ENCODE measurements at places on chromosomes 2 and 18.

- no peak for DNase-seq
Measured at GRCh38 chr2:10333247-10333613, 30.5 kb downstream of the HPCAL1 start.

DNA sequence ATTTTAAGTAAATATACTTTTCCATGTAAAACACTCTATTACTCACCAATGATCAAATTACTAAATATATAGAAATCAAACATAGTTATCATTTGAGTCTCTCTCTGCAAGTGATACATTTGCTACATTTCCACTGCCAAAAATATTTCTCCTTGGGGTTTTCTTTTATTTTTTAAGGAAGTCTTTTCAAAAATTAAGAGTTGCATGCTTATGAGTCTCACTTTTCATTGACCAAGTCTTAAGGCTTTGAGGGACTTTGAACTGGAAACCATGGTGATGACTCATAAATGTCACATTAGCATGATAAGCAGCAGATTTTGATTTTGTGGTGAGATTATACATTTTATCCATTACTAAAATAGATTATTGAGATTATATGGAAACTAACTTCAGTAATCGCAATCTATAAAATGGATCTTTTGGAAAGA is 152.9 kb downstream of the FAM124B start:
- no peak for DNase-seq

- DNase-seq, result peak; percentile 79
Measured at GRCh38 chr2:70656421-70657010, 102.9 kb upstream of the TGFA start.

- no peak for DNase-seq
Measured at GRCh38 chr2:12929758-12930157, 213.0 kb downstream of the TRIB2 start.

DNA sequence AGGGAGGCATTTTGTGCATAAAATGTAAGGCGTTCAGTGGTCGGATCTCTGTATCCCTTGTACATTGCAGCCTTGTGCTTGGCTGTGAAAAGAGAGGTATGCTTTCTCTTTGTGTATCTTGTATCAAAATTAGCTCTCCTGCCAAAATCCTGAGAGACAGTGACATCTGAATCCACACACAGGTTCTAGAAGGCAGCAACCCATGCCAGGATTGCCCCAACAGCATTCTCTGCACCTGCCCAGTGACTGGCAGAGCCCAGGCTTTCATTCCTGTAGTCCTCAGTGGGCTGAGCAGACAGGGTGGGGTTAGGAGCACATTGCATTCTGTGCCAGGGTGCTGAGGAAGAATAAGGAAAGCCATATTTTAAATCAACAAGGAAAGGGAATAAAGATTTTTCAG is 740.3 kb upstream of the RAB6C start:
- DNase-seq, result no peak

GRCh38 chr18:7733642-7734041 is 166.5 kb downstream of the PTPRM start:
- no peak for DNase-seq

DNA sequence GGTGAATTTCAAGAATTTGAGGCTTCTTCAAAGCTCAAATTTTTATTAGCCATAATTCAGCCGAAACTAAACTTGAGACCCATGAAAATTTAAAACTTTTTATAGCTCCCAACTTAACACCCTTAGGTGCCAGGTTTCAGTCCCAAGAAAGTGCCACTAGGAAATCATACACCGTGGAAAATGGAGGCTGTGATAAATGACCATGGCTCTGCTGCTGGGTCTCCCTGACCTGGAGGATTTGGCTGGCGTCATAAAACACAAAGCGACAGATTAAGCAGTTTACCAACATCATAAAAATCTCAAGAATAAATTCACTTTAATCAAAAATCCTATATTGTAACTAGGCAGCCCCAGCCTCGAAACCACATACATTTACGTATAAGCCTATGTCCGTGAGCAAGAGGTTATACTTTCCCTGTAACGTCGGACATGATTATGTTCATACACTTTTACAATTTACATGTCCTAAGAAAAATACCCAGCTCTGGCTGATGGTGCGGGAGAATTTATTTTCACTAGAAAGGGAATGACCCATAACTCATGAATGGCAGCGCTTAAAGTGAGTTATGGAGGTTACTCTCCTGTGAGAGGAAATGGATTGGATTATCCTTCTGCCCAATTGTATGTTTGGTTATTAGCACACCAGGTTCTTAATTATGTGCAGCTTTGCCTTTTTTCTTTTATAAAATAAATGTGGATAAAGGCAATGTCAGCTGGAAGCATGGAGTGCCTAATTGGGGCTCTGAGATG is 329.4 kb downstream of the AGPS start:
- DNase-seq, result no peak

- no peak for DNase-seq
Measured at GRCh38 chr2:46332686-46333281, 35.6 kb downstream of the EPAS1 start.

DNA sequence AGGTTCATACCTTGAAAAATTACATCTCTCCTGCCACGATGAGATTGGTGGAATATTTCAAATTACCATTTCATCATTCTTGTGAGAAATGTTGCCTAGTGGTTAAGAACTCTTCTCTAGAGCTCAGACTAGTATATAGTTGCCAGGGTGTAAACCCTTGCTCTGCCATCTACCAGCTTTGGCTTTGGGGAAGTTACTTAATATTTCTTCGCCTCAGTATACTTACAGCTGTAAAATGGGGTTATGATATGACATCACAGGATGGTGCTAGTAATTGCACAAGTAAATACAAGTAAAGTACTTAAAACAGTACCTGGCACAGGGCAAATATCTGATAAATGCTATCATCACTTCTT is 1.5 kb downstream of the SPOPL start:
- peak; percentile 45 for DNase-seq

DNA sequence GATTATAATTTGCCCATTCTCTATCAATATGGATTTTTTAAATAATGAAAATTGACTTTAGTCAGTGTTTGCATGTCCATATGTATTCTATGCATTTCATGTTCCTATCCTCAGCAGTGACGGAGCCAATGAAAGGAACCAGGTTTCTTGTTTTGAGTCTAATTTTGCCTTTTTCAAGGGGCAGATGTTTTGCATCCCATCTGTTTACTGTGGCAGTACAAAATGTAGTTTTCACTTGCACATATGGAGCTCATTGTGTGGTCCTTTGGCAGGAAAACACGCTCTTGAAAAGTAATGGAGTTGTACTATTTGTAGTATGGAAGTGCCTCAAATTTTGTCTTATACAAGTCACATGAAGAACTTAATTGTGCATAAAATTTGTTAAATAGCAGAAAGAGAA is 127.8 kb downstream of the AGPS start:
- no peak for DNase-seq

- no peak for DNase-seq
Measured at GRCh38 chr2:203654826-203655225, 51.6 kb upstream of the CD28 start.

DNA sequence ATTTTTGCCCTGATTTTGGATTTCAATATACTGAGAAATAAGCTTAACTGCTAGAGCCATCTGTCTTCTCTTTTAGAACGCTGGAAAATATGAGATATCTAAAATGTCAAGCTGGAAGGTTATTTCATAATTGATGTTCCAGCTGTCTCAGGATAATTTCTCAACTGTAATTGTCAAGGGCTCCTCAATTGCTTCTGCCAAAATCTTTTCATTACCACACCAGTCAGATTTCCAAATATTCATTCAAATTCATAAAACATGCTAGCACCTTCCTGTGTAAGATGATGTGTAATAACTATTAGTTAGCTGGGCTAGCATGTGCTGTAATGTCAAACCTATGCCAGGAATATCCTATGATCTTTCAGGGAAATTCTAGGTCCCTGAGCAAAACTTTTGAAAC is 88.1 kb downstream of the TNFRSF11A start:
- DNase-seq, result no peak

GRCh38 chr2:177405029-177405692 is 12.6 kb downstream of the AGPS start:
- no peak for DNase-seq

- no peak for DNase-seq
Measured at GRCh38 chr2:191544461-191545062, 133.4 kb upstream of the NABP1 start.

GRCh38 chr2:65070172-65070830 is 14.1 kb downstream of the CEP68 start:
- no peak for DNase-seq

GRCh38 chr2:8028036-8028435 is 653.8 kb upstream of the ID2 start:
- DNase-seq, result no peak

GRCh38 chr2:64399521-64399920 is 54.4 kb upstream of the LGALSL start:
- no peak for DNase-seq

GRCh38 chr18:38756436-38756835 is 1190.8 kb upstream of the CELF4 start:
- no peak for DNase-seq

GRCh38 chr18:50805732-50806131 is 14.1 kb downstream of the MRO start:
- DNase-seq, result no peak

- no peak for DNase-seq
Measured at GRCh38 chr2:120990451-120990871, 254.8 kb downstream of the GLI2 start.

GRCh38 chr18:73563901-73564472 is 583.6 kb downstream of the FBXO15 start:
- no peak for DNase-seq

- DNase-seq, result no peak
Measured at GRCh38 chr2:188884517-188884916, 89.7 kb upstream of the COL3A1 start.

- DNase-seq, result no peak
Measured at GRCh38 chr2:1088940-1089339, 138.3 kb downstream of the SNTG2 start.

DNA sequence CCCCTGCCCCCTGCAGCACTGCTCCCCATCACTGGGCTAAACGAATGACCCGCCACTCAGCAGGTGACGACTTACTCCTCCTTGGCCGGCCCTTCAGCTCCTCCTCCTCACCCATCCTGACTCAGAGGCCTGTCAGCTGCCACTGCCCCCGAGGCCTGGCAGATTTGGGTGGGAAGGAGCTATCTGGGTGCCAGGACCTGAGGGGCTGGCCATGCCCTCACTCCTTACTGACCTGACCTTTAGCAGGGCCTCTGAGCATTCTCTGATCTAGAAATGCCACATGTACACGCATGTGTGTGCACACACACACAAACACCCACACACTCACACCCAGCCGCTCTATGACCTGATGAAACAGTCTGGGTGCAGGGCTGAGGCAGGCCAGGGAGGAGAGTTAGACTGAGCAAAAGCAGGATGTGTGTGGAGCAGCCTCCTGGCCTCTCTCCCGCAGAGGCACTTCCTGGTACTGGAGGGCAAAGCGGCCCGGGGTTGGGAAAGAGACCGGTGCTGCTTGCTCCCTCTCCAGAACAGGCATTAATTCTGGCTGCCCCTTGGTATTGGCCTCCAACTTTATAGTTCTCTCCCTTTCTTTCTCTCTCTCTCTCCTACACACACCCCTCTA is 68.0 kb downstream of the ZFP36L2 start:
- DNase-seq, result no peak

GRCh38 chr18:74334242-74334893 is 18.7 kb downstream of the C18orf63 start:
- no peak for DNase-seq

DNA sequence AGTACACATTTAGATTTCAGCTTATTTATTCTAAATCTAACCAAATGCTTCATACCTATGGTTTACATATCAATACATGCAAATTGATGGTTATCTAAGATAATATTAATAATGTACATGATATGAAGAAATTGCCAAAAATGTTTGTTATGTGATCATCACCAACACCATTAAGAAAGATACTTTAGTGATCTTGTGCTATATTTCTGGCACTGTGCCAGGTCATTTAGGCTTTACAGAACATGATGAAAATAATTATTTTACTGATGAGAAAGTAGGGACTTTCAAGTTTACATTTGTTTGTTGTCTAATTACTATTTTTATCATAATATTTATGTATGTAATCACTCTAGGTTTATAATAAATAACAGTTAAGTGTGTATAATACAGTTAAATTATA is 158.3 kb downstream of the GULP1 start:
- DNase-seq, result no peak

DNA sequence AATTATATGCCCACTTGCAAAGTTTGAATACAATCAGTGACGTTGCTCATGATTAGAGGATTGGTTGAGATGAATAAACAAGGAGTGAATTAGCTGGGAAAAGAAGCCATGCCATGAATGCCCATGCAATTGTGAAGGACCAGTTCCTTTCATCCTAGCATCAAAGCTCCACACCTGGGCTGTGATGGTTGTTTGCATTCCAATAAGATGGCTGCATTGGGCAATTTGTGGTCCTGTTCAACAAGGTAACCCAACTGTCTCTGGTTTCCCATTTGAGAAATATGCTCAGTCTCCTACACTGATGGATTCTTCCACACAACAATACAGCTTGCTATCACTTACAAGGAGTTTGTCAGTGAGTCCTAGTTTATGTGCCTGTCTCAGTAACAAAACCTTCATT is 550.2 kb downstream of the STK39 start:
- no peak for DNase-seq

DNA sequence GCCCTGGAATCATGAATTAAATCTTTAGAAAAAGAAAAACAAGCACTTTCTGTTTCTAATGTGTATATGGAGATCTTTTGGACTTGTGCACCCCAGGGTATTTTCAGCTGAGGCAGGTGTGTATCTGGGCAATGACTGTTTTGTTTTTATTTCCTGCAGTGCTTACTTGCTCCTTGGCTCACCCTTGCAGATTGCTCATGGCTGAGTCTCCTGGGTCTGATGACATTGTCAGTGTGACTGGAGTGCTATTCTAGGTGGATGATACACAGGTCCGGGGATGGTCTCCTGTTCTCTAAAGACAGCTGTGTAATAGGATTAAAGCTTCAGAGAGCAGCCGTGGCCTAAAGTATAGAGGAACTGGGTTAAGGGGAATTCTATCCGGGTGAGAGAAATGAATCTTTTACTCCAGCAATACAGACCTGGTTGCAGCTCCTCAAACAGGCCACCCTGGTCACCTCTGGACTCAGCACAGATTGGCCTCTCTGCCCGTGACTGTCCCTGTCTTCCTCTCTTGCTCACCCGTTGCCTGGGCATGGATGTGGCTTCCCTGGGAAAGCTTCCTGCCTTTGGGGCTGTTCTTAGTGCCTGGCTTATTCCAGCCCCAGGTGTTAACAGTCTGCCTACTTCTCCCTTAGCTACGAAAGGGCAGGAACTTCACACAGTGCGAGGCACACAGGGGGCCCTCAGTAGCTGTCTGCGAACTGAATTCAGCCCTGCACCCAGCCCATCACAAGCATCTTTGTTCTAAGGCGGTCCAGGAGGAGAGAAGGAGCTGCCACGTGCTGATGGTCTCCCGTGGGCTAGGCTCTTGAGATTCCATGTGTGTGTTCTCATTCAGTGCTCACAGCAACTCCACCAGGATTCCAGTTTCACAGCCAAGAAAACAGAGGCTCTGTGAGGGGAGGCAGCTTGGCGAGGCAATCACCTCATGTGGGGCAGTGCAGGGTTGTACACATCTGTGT is 84.3 kb downstream of the ACOXL start:
- DNase-seq, result no peak
